Transverse colon (tissue), 4 donors: ENCODE measurements at places on chromosomes 12 and 14.

GRCh38 chr12:50517421-50518048 is 12.8 kb downstream of the DIP2B start:
- no peak for DNase-seq

- DNase-seq = peak; percentile 46
These were observed 117.4 kb downstream of the DAD1 start for GRCh38 chr14:22471545-22472121.

GRCh38 chr12:6340032-6340638 is 1.7 kb downstream of the TNFRSF1A start:
- peak; percentile 64 for DNase-seq

GRCh38 chr12:102484428-102484958 is 4.1 kb upstream of the IGF1 start:
- peak; percentile 54 for DNase-seq

DNA sequence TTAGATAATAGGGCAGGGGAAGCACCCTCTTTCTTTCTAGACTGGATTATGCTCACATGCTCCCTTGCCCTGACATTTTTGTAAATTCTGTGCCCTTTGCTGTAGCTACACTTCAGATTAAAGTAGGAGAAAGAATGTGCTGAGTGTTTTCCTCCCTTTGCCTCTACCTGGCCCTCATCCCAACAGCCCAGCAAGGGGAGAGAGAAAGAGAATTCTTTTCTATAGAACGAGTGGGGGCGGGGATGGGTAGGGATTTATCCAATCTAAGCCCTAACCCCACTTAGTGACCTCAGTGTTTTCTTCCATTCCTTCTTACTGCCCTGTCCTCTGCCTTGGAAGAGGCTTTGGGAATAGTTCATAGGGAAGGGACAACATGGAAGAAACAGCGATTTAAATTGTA is 13.5 kb downstream of the GPR84 start:
- no peak for DNase-seq

GRCh38 chr14:95185767-95186392 is 28.6 kb upstream of the DICER1 start:
- DNase-seq = no peak

DNA sequence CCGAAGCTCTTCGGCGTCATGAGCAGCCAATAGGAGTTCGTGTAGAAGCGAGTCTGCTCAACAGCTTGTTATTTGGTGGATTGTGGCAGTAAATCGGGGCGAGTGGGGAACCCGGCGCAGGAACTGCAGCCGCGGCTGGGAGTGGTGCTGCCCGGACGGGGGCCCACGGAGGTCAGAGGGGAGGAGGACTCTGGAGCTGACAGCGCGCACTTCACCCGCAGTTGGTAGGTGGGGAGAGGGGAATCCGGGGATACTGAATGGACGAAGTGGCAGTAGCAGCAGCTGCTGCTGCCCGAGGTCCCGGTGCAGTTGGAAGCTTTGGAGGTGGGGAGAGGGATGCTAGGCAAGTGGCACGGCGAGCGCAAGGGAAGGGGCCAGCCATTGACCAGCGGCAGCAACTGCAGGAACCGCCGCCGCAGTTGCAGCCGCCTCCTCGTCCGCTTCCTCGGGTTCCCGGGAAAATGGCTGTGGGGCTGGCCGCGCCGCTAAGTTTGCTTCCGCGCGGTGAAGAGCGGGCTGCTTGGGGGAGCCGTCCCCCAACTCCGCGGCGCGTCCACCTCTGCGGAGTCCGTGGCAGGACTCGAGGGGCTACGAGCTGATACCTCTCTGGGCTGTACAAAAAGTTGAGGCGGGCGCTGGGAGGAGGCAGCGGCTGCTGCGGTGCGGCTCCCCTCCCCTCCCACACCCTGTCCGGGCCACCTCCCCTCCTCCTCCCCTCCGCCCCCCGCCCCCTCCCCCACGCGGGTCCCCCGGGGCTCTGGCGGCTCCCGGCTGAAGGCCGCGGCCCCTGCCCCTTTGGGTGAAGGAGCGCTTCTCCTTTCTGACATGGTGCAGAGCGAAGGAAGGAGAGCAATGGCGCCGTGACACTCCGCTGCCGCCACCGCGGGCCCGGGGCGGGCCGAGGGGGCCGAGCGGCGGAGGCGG is at the start of gene ARID4A:
Gene ARID4A (plus strand): TSS at position 79 of the 924 bp plus-strand sequence. CDS start 1,300 bp downstream, outside the sequence.
- DNase-seq = peak; percentile 92

DNA sequence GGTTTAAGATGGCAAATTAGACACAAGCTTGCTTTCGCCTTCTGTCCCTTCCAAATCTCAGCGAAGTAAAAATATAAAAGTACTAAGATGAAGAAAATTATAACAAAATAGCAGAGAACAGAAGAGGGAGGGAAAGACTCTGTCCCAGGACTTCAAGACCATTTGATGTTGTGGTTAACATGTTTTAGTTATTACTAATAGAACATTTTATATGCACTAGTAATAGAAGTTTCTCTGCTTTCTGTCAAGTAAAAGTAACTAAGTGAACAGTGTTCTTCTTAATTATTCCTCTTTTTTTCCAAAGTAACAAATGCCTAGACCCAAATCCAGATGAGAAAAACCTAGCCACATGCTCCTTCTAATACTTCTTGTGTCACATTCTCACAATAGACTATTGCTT is 85.1 kb upstream of the DAAM1 start:
- no peak for DNase-seq

DNA sequence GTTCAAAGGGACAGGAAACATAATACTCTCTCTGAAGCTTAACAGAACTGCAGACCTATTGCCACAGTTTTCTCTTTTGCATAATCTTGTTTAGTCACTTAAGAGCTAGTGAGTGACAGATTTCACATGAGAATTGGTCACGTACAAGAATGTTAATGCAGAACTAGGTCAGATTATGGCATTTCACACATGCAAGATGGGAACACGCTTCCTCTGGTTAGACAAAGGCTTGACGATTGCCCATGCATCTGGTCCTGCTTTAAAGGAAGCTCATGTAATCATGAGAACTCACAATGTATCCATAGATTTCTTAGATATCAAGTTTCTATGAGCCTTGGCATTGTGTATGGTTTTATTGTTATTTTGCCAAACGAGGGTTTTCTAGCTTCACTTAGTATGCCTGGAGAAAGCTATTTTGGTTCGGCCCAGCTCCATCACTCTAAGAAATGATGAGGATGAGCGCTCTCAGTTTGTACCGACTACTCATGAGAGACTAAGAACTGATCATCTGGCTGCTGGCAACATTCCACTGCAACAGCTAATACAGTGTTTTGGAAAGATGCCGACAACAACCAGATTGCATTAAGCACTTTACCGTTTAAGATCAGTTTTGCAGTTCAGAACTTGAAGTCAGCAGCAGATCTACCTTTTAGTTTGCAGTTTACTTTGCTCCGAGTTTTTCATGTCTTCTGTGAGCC is 380.0 kb downstream of the DIO2 start:
- no peak for DNase-seq
